ENCODE measurements at places on chromosomes 13 and 19.

- DNase-seq = no peak
Measured at GRCh38 chr13:71046360-71047079, 820.5 kb downstream of the DACH1 start.

GRCh38 chr13:27188239-27188638 is 16.6 kb upstream of the USP12 start:
- no peak for DNase-seq

DNA sequence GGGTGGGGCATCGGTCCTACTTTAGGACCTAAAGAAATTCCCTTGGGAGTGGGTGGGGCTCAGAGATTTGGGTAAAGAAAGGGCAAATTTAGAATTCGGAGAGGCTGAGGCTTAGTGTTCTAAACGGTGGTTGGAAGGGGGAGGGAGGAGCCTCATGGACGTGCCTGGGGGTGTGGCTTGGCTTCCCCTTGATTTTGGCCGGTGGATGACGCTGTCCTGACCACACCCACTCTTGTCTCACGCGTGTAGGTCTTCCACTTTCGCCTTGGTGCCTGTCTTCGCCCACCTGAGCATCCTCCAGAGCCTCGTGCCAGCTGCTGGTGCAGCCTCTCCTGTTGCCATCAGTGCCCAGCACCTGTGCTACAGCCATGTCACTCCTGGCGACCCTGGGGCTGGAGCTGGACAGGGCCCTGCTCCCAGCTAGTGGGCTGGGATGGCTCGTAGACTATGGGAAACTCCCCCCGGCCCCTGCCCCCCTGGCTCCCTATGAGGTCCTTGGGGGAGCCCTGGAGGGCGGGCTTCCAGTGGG is 1.2 kb upstream of the NUP62 start:
- no peak for DNase-seq

- peak; percentile 99 for DNase-seq
Measured at GRCh38 chr19:42254850-42255765, at the start of gene ERF. Gene ERF (minus strand): TSS chr19:42255128. CDS start chr19:42254999, 129 bp downstream.

GRCh38 chr13:28679628-28680027 is 20.7 kb downstream of the POMP start:
- no peak for DNase-seq

- DNase-seq = peak; percentile 83
Measured at GRCh38 chr13:106570299-106570852, 2.4 kb upstream of the ARGLU1 start.

Measured in lower leg skin (tissue), 4 donors.